ENCODE measurements at places on chromosomes 4 and X.

GRCh38 chr4:168720396-168720900 lies 223.6 kb downstream of the PALLD start:
- no peak for DNase-seq

- DNase-seq, result no peak
These were observed 10.2 kb upstream of the LONRF3 start for GRCh38 chrX:118964252-118964651.

GRCh38 chr4:139214039-139214534 lies 37.1 kb upstream of the ELF2 start:
- no peak for DNase-seq

- no peak for DNase-seq
These were observed 931.6 kb downstream of the RAPGEF2 start for GRCh38 chr4:160034501-160034900.

DNA sequence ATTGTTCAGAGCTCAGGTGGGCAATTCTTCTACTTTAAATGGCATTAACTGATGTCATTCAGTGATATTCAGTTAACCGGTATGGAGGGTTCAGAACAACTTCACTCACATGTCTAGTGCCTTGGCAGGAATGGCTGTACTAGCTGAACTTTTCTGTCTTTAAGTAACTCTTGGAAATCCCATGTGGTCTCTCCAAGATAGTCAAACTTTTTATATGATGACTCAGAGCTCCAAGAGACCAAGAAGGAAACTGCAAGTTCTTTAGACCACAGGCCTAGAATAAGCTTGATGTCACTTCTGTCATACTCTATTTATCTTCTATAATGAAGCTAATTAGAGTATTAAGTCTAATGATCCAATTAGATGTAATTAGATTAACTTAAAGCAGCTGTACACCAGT lies 24.9 kb downstream of the LHFPL1 start:
- DNase-seq, result no peak

DNA sequence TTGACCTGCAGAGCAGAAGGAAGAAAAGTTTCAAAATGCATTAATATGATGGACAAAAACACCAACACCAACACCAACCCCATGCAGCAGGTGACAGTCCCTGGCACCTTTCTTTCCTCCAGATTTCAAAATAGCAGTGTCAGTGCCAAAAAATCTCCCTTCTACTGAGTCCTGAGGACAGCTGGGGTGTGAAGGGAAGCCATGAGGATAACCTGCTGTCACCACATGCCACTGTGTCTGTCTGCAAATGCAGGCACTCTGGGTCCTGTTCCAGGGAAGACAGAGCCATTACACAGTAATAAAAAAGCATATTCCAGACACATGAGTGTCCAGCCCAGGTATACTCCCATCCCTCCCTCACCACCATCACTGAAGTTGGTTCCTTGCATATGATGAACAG lies 187.5 kb downstream of the BMP15 start:
- DNase-seq, result no peak

GRCh38 chr4:135050086-135050717 lies 848.6 kb upstream of the PABPC4L start:
- DNase-seq, result no peak

DNA sequence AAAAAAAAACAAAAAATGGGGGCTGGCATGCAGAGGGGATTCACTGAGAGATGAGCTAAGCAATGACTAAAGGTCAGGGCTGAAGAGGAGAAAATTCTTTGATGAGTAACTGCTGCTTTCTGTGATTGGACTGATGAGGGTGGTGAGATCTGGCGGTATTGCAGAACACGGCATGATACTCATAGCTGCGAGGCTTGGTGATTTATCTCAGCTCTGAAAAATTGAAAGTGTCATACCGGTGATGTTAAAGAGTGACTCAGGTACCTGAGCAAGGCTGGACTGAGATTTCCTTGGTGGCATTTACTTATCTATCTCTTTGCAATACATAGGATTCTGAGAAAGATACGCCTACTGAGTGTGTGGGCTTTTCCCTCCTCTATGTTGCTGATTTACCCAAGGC lies 204.1 kb upstream of the DDX53 start:
- no peak for DNase-seq

GRCh38 chrX:51361251-51361650 lies 28.6 kb downstream of the NUDT10 start:
- DNase-seq, result no peak

DNA sequence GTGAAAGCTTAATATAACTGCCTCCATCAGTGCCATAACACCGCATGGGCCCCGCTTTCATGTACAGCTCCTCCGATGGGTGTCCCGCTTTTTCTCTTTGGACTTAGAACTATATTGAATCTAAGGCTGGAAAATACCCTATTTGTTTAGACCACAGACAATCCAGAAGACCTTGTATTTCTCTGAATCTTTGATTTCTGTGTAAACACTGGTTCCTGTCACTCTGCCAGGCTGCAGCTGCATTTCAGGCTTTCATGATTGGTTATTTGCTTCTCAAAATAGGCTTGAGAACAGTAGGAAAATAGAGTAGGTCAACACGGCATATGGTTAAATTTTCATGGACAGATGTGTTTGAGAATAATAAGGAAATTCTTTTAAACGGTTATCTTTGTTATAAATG lies 80.0 kb downstream of the NWD2 start:
- DNase-seq, result no peak

DNA sequence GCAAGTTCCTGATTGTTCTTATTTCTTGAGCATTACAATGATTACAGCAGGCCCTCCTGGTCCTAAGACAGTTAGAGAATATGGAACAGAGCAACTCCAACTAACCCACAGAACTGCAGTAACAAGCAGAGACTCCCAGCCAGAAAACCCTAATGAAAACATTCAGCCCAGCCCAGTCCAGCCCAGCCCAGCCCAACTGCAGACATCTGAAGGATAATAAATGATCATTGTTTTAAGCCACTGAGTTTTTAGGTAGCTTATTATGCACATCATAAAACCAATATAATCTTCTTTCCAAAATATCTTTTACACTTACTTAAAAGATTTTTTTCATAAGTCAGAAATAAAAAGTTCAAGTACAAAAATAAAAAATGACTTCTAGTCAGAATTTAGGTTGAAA lies 51.3 kb downstream of the SPOCK3 start:
- no peak for DNase-seq

- DNase-seq, result no peak
These were observed 18.0 kb downstream of the SPINK2 start for GRCh38 chr4:56803471-56803870.

GRCh38 chr4:14831416-14831815 lies 170.9 kb upstream of the CPEB2 start:
- DNase-seq, result no peak

DNA sequence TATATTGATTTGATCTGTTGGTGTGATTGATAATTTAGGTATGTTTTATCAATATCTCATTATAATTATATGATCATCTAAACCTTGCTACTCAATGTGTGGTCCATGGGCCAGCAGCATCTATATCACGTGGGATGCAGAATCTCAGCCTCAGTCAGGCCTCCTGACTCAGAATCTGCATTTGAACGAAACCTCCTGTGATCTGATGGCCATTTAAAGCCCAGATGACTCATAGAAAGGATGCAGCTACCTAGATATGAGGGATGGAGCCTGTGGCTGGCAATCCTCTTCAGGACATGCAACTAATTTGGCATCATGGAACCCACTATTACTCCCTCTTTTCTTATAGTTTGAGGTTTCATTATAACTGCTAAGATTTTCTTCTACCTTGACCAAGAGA lies 11.3 kb upstream of the CHRNA9 start:
- no peak for DNase-seq

DNA sequence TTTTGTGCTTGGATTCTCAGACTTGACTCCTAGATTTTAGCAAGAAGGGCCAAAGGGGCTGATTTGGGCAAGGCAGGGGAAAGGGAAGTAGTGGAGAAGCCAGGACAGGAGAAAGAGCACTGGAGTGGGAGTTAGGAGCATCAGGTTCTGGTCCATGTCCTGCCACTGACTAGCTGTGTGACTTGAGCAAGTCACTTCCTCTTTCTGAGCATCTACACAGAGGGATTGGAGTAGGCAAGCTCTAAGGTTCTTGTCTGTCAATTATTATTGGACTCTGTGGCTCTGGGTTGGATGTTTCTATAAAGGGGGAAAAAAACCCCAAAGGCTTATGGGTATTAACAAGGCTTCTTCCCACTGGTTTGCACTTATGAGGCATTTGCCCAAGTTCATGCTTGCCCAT lies 24.4 kb downstream of the PLAC1 start:
- no peak for DNase-seq

DNA sequence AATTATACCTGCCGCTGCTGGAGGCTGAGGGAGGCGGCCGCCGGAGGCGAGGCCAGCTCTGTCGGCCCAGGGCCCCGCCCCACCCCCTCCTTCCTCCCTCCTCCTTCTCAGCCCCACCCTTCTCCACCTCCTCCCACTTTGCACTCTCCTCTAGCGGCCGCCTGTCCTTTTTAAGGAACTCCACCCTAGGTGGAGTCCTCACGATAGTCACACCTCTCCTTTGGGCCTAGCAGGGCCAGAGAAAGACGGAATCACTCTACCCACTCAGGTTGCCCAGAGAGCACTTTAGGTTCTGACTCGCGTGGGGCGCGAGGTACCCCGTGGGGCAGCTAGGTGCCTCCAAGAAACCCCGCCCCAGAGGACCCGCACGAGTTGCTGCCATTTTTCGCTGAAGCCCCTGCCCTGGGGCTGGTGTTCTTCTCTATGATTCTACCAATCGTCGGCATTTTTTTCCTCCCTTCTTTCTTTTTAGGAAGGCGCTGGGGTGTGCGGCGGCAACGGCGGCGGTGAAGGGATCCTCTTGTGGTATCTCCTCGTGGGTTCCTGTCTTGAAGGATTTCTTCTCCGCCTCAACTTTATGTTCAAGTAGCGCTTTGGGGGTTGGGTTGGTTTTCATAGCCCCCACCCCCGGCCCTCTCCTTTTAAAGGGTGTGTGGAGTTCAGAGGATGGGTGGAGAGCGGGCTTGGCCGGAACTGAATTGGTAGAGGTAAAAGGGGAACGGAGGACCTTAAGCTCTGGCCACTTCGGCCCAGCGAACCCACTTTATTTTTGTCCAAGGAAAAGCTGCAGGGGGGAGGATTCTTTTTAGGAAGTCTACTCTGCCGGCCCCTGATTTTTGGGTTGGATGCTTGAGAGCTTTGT lies at the start of gene KLF8:
KLF8 (plus strand) TSS at position 136 of the 862 bp plus-strand sequence. CDS start 979 bp downstream, outside the sequence.
- DNase-seq, result no peak

GRCh38 chr4:105588252-105588651 lies 35.8 kb downstream of the ARHGEF38 start:
- no peak for DNase-seq

DNA sequence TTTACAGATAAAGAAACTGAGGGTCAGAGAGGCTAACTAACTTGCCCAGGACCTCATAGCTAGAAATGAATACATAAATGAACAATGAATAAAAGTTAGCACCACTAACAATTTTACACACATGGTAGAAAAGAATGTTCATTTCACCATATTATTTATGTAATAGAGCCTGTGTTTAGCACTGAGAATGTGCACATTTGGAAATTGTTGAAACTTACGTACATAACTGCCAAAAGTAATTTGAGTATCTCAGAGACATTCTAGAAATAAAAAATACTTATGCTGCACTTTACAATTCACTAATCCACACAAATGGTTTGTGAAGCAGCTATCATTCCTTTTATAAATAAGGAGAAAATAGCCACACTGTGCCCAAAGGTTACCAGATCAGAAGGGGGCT lies 9.9 kb downstream of the CASK start:
- DNase-seq, result no peak

DNA sequence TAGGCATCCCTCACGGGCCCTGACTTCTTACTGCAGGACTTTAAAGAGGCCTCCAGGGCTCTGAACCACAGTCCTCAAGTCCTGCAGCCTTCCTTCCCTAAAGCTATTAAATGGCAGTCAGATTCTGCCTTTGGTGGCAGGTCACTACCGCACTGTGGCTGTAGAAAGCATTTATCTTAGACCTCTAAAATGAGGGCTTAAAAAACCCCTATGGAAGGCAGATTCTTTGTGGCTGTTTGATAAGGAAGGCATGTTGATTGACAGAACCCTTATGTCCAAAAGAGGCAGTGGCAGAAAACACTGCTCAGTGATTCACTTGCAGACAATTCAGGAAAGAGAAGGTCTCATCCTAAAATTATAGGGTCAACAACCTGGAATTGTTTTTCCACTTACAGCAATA lies 79.2 kb downstream of the FBXL5 start:
- no peak for DNase-seq

- DNase-seq, result no peak
These were observed 7.6 kb downstream of the ZIC3 start for GRCh38 chrX:137573324-137574101.

DNA sequence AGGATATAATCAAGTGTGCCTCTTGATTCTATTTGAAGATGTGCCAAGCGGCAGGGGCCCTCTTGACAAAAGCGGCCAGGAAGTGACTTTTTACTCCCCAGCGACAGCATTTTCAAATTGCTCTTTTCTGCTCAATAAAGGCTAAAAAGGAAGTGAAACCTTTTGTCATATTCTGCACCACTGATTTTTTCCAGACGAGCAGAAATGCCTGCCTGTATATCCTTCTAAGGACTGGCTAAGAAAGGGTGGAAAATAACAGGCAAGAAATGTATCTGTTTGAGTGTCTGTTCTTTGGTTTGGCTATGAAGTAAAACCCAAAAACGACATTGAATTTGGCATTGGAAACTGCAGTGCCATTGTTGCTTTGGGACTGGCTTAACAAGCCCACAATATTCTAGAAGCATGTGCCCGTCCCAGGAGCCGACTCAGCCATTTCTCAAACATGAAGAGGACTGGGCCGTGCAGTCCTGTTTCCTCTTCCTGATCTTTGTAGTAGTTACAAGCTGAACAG lies 25.4 kb downstream of the TMSB4X start:
- DNase-seq, result no peak

DNA sequence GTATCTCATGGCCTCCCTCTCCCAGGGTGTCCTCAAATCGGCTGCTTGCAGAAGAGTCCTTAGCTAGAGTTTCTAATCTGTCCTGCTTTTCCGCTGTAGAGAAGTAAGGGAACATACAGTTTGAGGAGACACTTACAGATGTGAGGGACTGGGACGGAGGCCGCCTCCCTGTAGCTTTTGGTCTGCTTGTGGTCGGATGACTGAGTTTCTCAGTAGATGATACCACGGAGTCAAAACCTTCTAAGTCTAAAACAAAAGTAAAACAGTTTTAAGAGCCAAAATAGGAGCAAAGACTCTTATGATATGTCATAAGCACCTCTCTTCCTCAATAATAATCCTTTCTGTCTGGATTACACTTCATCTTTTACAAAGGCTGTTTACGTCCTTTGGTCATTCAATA lies 34.5 kb upstream of the MAP3K15 start:
- DNase-seq, result no peak

DNA sequence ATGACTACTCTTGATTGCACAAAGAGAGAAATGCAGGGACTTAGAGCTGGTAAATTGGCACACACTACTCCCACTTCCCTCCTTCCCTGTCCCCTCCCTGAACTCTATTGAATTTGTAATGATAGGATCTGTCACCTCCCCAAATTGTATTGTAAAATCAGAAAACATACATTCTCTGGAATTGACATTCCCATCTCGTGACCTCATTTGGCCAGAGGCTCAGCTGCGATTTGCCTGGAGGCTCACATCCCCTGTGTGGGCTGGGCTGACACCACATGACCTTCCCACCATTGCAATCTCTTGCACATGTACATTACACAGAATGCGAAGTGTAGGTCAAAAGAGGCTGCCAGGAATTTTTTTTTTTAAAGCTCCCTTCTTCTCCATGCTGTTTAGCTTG lies 172.1 kb downstream of the MID1IP1 start:
- no peak for DNase-seq

- no peak for DNase-seq
These were observed 57.2 kb downstream of the STBD1 start for GRCh38 chr4:76363556-76364290.

GRCh38 chr4:177292171-177292570 lies 17.5 kb upstream of the NEIL3 start:
- no peak for DNase-seq
